ENCODE measurements at places on chromosomes 12 and 14.

GRCh38 chr12:95736631-95737030 lies 53.9 kb downstream of the NTN4 start:
- no peak for DNase-seq

DNA sequence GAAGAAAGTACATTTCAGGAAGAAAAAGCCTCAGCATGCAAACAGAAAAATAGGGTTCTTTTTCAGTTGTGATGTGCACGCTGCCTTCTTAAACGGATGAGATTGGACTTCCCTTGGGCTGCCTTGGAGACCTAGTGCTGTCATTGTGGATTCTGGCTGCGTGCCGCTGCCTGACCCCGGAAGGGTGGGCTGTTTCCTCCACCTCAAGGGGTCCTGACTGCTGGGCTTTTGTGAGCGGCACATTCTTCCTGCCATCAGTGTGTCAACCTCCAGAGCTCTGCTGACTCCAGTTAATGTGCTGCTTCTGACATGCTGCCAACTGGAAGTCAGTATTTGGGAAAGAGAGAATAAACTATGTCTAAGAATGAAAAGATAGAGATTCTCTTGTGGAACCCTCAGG lies 25.1 kb downstream of the CCNK start:
- no peak for DNase-seq

- DNase-seq = no peak
These were observed 142.7 kb downstream of the EGLN3 start for GRCh38 chr14:33808187-33808586.

DNA sequence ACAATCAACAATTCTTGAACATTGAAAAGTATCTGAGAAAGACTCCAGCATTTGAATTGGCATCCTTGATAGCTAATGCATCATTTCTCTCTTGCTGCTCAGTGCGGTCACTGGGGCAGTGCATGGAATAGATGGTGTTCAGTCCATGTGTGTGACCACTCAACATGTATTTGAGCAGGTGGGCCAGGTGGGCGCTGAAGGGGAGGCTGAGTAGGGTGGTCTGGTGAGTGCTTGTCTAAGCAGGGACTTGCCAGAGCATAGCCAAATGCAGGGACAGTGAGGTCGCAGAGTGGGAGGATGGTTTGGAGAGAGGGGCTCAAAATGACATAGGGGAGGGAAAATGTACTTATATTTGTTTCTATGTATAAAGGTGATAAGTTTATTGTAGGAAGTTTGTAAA lies 409.0 kb downstream of the TMEM121 start:
- DNase-seq = no peak

DNA sequence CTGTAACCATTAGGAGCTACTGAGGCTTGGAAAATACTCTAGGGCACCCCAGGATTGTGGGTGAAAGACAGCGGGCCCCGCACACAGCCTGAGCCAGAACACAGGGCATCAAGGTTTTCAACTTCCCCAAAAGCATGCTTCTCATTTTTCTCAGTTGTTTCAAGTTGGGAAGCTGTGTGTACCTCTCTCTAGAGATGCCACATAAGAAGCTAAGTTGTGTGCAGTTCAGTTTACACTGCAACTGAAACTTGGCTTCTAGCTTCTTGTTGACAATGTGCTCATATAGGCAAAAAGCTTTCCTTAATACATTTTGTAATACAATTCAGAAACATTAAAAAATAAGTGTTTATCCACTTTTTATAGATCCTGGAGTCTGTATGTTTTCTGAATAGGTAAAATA lies 88.1 kb upstream of the PTPRR start:
- DNase-seq = no peak

- no peak for DNase-seq
These were observed 46.0 kb upstream of the TRIM9 start for GRCh38 chr14:51140856-51141255.

DNA sequence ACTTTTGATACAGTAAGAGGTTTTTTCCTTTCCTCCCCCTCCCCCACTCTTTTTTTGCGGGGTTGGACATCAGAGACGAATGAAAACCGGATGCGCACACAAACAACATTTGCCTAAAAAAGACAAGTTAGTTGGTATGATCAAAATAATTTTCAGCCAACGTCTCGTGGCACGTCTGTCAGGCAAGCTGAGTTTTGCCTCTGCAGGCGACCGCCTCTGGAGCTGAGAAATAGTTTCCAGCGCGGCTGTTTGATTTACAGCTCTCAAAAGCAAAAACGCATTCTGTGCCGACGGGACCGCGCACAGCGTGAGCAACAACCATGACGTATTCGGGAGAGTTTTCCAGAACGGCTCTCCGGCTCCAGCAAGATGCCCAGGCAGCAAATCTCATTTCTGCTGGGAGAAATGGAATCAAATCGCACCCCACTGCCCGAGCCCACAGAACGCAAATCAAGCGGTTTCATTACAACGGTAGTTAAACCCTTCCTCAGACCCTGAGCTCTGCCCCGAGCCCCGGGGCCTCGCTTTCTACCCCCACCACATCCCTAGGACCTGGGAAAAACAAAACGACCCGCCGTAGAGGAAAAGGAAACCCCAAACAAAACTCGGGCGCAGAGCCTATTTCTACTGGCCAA lies 14.2 kb upstream of the CALM1 start:
- DNase-seq = peak; percentile 86

DNA sequence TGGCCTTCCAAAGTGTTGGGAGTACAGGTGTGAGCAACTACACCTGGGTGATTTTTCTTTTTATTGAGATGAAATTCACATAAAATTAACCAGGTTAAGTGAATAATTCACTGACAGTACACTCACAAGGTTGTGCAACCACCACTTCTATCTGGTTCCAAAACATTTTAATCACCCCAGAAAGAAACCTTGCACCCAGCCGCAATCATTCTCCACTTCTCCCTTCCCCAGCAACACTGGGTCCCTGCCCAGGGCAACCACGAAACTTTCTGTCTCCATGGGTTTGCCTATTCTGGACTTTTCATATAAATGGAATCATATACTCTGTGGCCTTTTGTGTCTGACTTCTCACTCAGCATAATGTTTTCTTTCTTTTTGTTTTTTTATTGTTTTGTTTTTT lies 26.3 kb upstream of the MLXIP start:
- DNase-seq = peak; percentile 12

GRCh38 chr12:113655919-113656318 lies 184.2 kb upstream of the LHX5 start:
- DNase-seq = no peak

DNA sequence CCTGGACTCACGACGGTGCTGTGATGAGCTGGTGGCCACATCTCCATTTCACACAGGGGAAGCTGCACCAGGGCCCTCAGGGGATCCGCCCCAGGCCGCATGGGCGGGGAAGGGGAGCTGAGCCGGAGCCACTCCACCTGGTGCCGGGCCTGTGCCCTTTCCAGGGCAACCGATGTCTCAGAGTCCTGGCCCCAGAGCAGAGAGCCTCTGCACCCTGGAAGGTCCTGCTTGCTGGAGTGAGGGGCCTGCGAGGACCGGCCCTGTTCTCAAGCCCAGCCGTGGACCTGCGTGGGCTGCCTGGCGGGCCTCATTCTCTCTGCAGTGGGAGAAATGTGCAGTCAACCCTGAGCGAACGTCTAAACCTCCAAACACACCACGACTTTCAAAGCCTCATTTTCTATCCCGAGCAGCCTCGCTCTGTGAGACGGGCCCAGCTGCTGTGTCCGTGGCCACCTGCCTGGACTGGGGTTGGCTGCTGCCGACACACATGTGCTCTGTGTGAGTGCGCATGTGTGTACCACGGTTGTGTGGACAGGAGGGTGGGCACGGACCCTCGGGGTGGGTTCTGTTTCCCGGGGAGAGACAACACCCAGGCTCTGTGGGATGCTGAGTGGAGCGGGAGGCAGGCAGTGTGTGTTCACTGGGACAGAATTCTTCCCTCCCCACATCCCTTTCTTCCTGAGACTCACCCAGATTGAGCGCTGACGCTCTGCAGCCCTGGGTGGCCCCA lies 163.5 kb downstream of the KIF26A start:
- DNase-seq = no peak

DNA sequence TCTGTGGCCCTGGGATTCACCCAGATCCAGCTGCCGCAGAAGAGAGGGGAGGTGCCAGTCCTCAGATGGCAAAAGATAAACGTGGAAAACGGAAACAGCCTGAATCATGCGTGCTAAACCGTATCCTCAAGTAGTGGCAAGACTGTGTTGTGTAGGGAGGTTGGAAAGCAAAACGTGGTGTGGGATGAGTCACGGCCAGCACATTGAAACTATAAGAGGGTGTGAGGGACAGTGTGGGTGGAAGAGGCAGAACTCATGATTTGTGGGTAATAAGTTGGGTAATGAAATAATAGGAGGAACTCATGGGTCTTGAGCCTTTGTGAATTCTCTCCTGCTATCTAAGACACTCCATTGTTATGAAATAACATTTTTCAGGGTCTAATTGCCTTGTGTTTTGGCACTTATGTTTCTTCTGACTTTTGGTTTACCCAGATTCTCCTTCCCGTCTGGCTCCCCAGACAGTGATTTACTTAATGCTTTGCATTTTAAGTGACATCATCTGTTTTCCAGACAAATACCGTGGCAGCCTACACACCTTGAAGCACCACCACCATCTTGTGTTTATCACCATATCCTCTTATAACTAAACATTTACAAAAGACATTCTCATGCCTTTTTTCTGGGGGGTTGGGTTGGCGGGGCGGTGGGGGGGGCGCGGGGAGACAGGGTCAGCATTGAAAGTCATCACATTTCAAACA lies 62.3 kb upstream of the PTCSC3 start:
- DNase-seq = peak; percentile 92

DNA sequence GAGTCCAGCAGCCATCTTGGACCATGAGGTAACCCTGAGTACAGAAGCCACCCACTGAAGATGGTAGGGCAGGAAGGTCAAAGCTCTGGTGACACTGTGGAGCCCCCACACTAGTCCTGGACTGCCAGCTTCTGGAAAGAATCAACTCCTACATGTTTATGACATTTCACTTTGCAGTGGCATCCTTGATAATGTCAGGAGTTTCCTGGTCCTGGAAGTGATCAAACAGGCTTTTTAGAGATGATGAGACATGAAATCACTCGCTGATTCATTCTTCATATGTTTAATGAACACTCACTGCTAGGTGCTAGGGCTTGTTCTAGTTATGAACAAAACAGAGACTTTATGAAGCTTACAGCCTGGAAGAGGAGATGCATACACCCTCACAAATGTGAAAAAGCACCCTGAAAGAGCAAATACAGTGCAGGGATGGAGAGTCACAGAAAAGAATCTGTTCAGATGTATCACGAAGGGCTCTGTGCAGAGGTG lies 15.8 kb upstream of the HNF1A start:
- peak; percentile 19 for DNase-seq

- no peak for DNase-seq
These were observed 34.8 kb downstream of the DEGS2 start for GRCh38 chr14:100124551-100125088.

All from fibroblast of mammary gland (primary cell).